Activated naive CD4-positive, alpha-beta T cell treated with anti-CD3 and anti-CD28 coated beads, Interleukin-2, amount 10 ng/mL, durations not matched to agents 7 days and 5 days (primary cell): ENCODE measurements at places on chromosomes 3 and 15.

DNA sequence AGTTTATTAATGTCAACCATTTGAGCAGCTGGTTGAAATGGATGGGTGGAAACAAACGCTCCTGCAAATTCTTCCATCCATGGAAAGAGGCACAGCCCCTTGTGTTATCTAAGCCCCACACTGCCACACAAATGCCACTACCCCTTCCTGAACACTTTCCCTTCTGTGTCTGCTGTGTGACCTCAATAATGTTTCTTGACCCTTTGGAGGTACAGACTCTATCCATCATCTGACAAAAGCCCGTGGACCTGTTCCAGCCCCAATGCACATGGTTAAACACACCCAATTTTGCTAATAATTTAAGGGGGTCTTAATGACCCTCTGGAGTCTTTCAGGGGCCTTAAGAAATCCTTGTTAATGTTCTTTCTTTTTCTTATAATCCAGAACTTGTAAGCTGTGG lies 482.2 kb upstream of the CFAP20DC start:
- DNase-seq: no peak

GRCh38 chr3:28280781-28281180 lies 39.4 kb downstream of the CMC1 start:
- no peak for DNase-seq

DNA sequence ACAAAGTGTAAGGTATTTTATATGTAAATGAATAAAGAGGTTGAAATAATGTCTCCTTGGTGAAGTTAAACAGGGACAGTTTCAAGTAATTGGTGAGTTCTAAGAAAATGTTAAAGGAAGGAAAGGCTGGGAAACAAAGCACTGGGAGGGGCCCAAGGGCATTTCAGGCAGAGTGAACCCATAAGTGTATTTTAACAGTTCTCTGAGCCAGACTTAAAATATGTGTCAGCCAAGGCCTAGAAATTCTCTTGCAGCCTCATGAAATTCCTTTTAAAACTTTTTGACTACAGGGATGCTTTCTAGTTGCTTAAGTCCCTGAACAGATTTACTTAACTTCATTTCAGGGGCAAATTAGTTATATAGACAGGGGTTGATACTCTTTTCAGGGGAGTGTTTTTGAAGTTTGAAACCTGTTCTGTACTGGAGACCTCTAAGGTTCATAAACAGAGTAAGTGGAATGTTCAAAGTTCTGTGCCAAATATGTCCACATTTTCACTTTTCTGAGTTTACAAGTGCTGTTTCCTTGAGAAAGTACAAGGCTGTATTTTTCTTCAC lies 77.6 kb downstream of the GALK2 start:
- DNase-seq: no peak

DNA sequence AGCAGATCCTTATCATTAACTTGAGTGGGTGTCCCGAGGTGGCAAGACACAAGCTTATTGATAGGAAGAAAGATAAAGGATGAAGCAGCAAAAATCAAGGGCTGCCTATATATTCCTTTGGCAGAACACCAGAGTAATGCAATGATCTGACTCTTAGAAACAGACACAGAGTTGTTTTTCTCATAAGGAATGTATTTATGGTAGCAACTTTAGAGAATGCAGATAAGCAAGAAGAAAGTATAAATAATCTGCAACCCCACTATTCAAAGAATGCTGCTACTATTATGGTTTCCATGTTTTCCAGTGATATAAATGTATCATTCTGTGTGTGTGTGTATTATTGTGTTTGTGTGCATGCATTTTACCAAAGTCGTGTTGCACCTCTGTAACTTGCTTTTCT lies 208.3 kb downstream of the THSD4 start:
- no peak for DNase-seq

GRCh38 chr3:183987000-183987600 lies 30.6 kb downstream of the ABCC5 start:
- no peak for DNase-seq

- no peak for DNase-seq
Measured at GRCh38 chr3:43288366-43288765, 2.0 kb downstream of the SNRK start.

GRCh38 chr15:41568350-41569017 lies 9.5 kb downstream of the TYRO3 start:
- no peak for DNase-seq

DNA sequence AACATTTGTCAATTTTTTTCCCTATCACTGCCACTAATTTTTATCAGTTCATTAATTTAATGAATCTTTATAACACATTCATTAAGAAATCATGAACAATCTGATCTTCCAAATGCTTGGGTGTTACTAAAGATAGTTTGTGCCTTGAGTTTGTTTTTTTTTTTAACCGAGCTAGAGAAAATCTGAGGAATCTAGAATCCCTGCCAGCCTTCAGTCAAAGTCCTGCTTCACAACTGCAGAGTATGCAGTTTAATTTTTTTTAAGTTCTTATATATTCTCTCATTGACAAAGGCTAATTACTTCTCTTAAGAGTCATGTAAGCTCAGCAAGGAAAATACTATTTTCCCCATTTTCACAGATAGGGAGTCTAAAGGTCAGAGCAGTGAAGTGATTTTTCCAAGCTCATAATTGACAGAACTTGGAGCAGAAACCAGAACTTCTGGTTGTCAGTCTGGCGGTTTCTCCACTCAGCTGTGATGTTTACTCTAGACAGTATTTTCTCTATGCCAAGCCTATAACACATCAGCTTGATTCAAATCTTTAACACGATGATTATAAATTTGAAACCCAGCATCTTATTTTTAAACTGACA lies 55.7 kb downstream of the TNIK start:
- DNase-seq: no peak

GRCh38 chr3:184443831-184444230 lies 64.0 kb downstream of the CHRD start:
- DNase-seq: no peak

GRCh38 chr3:115436767-115437301 lies 186.5 kb upstream of the GAP43 start:
- DNase-seq: no peak

DNA sequence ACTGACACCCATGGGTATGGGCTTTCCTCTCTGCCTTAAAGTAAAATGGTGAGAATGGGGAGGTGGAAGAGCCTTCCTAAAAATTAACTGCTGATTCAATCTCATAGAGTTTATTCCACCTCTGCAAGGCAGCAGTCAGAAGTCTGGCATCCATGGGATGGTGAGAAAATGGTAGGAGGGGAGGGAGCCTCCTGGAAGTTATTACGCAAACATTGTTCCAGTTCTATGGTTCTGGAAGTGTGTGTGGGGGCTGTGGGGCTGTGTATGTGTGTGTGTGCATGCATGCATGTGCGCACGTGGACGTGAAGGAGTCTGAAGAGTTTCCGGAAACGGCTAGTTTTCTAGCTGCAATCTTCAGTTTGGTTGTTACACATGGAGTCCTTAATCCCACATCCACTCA lies 177.6 kb downstream of the KCNAB1 start:
- no peak for DNase-seq

DNA sequence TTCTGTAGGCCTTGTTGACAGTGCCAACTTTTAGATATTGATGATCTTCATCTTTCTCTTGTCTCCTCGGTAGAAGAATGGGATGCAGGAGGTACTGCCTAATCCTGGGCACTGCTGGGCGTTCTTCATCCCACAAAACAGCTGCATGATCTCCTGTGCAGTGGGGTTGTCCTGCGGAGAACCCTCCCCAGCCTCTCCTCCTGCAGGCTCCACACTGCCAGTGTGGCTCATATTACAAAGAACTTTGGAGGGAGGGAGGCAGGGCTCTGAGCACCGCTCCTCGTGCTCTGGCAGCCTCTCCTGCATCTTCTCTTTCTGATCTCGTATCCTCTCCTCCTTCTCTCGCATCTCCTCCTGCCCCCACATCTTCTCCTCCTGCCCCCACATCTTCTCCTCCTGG lies 7.5 kb downstream of the GOLGA6L2 start:
- DNase-seq: no peak

- DNase-seq: no peak
Measured at GRCh38 chr15:68646696-68647095, 67.9 kb downstream of the CORO2B start.
